Activated CD4-positive, alpha-beta T cell treated with anti-CD3 and anti-CD28 coated beads for 4 hours (primary cell): ENCODE measurements at places on chromosomes 3 and 15.

- peak; percentile 58 for DNase-seq
Measured at GRCh38 chr3:14633819-14634424, 17.6 kb upstream of the CCDC174 start.

- DNase-seq: no peak
Measured at GRCh38 chr15:59537403-59537802, 74.2 kb upstream of the GCNT3 start.

GRCh38 chr3:18868911-18869689 lies 279.2 kb upstream of the KCNH8 start:
- no peak for DNase-seq

DNA sequence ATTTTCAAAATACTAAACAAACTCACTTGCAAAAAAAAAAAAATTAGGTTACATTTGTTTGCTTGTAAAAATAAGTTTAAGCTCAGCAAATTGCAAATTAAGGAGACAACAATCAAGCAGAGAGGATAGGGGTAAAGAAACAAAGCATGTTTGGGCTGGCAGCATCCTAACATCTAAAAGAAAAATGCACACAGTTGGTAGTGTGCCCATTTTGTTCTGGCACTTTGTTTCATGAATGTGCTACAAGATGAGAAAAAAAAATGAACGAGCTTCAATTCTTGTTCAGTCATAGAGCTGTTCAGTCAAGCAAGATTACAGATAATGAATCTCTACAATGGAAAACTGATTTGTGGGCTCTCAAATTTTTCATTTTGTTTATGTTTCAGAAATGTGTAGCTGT lies 17.7 kb upstream of the ZBBX start:
- no peak for DNase-seq

DNA sequence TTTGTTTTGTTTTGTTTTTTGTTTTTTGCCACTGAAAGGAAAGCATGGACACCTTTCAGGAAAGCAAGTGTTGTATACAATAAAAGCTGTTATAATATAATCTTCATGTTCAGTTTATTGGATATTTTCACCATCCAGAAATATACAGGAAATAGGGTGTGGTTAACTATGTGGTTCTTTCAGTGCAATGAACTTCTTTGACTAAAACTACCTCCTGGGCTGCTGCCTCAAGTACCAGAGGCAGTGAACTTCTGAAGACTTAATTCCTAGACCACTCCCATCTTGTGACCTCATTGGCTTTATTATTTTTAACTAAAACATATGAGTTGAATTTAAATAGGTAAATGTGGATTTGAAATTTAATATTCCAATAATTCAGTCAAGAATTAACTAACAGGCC lies 27.1 kb upstream of the TBL1XR1 start:
- no peak for DNase-seq

DNA sequence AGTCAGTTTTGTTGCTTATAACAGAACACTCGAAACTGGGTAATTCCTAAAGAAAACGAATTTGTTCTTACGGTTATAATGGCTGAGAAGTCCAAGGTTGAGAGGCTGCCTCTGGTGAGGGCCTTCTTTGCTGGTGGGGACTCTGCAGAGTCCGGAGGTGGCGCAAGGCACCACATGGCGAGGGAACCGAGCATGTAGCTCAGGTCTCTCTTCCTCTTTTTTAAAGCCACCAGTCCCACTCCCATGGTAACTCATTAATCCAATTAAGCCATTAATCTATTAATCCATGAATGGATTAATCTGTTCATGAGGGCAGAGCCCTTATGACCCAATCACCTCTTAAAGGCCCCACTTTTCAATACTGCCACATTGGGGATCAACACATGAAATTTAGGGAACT lies 50.0 kb downstream of the ROPN1B start:
- DNase-seq: no peak
